ENCODE measurements at places on chromosomes 5 and 9.

- DNase-seq, result no peak
Measured at GRCh38 chr9:123954518-123955280, 24.8 kb upstream of the DENND1A start.

- DNase-seq, result no peak
Measured at GRCh38 chr5:83516377-83516776, 44.8 kb downstream of the VCAN start.

DNA sequence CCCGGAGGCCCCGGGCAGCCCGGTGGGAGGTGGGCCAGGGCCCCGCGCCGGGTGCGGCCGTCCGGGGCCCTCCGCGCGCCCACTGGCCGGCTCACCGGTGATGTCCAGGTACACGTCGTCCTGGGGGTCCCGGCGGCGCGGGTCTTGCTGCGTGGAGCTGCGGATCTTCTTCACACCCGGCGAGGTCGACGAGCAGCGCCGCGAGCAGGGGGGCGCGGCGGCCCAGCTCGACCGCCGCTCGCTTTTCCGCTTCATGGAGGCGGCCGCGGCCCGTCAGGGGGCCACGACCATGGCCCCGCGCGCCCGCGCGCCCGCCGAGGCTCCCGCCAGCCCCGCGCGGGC is 548 bp downstream of the CDC14B start:
- DNase-seq, result no peak

GRCh38 chr5:90480699-90481098 is 6.0 kb downstream of the POLR3G start:
- DNase-seq, result no peak

GRCh38 chr9:77523891-77524290 is 124.2 kb downstream of the GNA14 start:
- no peak for DNase-seq
